ENCODE measurements at places on chromosomes 4 and X.

GRCh38 chr4:112156553-112156952 is 11.3 kb downstream of the FAM241A start:
- DNase-seq: no peak

DNA sequence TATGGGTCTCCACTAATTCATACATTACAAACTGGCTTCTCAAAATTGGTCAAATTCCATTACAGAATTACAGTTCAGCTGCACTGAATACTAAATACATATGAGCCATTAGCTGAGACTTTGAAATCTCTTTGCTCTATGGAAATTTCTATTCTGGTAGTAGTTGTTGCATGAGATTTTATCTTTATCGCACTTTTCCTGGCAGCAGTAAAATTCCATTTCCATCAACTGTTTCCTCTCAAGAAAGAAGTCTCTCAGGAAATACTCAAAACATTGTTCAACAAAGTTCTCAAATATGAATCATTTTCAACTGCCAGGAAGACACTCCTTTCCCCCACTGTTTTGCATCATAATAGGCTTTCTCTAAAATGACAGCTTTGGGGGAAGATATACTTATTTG is 51.3 kb downstream of the ATP11C start:
- no peak for DNase-seq

- DNase-seq: no peak
Observed at GRCh38 chrX:83759872-83760271, 101.1 kb upstream of the CYLC1 start.

- DNase-seq: no peak
Observed at GRCh38 chrX:133677123-133678063, 262.1 kb upstream of the GPC4 start.
